ENCODE measurements at places on chromosomes 2 and 18.

- DNase-seq: no peak
These were observed 69.8 kb upstream of the SCN7A start for GRCh38 chr2:166563894-166564293.

- DNase-seq: no peak
These were observed 27.7 kb upstream of the KDM3A start for GRCh38 chr2:86413296-86414094.

DNA sequence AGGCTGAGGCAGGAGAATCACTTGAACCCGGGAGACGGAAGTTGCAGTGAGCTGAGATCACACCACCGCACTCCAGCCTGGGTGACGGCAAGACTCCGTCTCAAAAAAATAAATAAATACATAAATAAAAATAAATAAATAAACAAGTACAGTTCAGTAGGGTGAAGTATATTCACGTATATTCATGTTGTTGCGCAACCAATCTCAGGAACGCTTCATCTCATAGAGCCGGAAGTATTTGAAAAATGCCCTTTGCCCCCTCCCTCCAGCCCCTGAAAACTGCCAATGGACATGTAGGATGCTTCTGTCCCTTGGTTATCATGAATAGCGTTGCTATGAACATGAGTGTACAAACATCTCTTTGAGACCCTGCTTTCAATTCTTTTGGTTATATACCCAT is 132.0 kb downstream of the DTNB start:
- DNase-seq: no peak

- DNase-seq: no peak
These were observed 71.9 kb downstream of the RNF152 start for GRCh38 chr18:61820882-61821281.

- no peak for DNase-seq
These were observed 7.5 kb downstream of the SH3RF3 start for GRCh38 chr2:109136542-109136941.

- no peak for DNase-seq
These were observed 50.2 kb downstream of the SKA1 start for GRCh38 chr18:50424877-50425690.

DNA sequence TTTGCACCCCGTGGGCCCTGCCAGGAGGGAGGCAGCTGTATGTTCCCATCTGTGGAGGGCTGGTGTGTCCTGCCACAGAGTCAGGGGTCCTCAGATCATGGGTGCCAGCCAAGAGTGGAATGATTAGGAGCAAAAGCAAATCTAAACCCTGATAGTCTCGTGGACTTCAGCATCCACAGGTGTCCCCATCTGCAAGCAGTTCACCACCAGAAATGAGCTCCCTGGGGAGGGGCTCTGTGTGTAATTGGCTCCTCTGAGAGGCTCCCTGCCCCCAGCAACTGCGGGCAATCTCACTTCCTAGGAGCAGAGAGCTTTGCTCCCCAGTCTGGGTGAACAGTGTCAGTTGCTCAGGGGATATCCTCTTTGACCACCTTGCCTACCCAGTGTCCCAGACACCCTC is 78.1 kb downstream of the HNRNPLL start:
- DNase-seq: no peak

- no peak for DNase-seq
These were observed 401.9 kb downstream of the LRP1B start for GRCh38 chr2:141728886-141729285.

GRCh38 chr2:71748227-71748626 is 294.9 kb downstream of the DYSF start:
- DNase-seq: no peak

- DNase-seq: no peak
These were observed 10.8 kb downstream of the FOSL2 start for GRCh38 chr2:28403370-28403956.

DNA sequence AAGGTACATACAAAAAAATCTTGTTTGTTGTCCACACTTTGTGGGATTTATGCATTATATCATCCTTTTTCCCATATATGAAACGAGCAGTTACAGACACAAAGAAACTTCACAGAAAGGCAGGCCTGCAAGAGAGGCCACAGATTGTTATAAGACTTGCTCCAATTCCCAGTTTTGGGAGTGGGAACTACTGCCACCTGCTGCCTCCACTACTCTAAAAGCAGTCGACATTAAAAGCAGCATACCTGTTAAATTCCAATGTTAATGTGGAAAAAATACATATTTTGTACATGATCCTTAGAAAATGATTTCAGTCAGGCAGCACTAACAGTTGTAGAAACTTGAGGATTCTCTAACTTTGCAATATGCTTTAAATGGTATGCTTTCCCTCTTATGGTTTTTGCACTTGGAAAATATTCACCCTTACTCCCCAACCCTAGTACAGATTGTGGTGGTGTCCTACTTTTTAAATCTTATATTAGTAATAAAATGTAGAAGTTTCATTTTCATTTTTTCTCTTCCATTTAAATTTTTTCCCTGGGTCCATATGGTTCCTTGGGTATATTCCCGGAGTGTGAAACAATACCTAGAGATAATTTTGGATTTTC is 37.9 kb downstream of the SLC38A11 start:
- DNase-seq: no peak

- DNase-seq: no peak
These were observed 18.9 kb upstream of the STAT4 start for GRCh38 chr2:191169456-191170300.

DNA sequence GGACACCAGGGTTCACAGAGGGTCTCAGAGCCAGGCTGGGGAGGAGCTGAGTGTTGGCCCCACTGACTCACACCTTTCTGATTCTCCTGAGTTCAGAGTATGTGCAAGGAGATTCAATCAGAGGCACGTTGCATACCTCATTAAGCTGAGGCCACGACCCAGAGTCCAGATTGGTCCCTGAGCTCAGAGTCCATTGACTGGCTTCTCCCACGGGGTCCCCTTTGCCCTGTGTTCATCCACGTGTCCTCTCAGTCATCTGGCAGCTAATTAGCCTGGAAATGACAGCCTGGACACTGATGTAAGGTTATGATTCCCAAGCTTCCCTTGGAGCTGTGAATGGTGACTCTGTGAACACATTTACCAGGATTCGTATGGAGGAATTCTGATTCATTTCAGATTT is 267.2 kb downstream of the SH3BP4 start:
- no peak for DNase-seq

- no peak for DNase-seq
These were observed 34.7 kb upstream of the CDK5R2 start for GRCh38 chr2:218924757-218925156.

- no peak for DNase-seq
These were observed 73.6 kb downstream of the TMEM17 start for GRCh38 chr2:62432407-62432806.

DNA sequence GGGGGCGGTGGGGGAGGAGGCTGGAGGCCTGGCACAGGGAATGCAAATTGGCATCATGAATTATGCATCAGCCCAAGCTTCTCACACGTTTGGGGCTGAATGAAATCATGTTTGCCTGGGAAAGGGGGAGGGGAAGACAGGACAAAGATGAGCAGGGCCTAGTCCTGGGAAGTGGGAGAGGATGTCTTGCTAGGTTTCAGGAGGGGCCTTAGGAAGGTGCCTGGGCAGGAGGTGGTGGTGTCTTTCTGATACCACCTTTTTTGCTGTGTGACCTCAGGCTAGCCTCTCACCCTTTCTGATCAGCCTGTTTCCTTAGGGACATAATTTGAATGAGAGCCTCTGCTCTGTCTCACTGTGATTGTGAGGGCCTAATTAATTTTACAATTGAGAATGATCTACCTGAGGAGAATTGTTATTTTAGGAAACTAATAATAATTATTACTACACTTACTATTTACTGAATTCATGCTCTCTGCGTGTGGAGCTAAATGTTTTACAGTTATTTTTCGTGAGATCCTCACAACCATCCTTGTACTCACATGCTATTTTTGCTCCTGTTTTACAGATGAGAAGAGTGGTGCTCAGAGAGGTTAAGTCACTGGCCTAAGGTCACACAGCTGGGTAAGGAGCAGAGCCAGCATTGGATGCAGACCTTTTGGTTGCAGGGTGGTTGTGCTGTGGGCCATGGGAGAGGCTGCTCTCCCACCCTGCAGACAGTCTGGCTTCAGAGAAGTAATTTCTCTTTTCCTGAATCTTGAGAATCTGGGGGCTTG is 39.6 kb downstream of the INHBB start:
- DNase-seq: no peak

DNA sequence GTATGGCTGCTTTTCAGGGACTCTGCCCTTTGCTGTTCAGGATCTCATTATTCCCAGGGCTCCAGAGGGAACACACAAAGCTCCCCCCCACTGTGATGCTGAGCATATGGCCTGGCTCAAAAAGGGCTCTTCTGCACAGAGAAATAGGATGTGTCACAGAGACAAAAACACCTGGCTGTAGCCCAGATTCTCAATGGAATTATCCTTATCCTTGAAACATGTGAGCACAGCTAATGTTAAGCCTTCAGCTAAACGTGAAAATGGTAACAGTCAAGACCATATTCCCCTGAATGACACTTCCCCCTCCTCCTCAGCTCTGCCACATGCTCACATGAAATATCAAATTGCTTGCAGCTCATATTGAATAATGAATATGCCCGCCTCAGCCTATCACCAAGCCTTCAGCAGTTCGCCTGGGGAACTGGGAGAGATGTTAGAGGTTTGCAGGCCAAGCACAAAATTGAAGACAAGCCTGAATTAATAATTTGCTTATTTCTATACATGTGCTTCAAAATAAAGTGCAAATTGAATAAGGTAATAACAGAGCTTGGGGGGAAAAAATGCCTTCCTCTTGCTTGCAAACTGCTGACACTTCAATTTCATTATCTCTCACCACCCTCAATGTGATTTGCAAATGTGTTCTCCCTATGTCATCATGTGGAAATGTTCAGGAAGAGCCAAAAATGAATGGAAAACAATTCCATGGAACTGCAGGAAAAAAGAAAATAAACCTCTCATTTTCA is 181.0 kb upstream of the HNRNPA3 start:
- no peak for DNase-seq

DNA sequence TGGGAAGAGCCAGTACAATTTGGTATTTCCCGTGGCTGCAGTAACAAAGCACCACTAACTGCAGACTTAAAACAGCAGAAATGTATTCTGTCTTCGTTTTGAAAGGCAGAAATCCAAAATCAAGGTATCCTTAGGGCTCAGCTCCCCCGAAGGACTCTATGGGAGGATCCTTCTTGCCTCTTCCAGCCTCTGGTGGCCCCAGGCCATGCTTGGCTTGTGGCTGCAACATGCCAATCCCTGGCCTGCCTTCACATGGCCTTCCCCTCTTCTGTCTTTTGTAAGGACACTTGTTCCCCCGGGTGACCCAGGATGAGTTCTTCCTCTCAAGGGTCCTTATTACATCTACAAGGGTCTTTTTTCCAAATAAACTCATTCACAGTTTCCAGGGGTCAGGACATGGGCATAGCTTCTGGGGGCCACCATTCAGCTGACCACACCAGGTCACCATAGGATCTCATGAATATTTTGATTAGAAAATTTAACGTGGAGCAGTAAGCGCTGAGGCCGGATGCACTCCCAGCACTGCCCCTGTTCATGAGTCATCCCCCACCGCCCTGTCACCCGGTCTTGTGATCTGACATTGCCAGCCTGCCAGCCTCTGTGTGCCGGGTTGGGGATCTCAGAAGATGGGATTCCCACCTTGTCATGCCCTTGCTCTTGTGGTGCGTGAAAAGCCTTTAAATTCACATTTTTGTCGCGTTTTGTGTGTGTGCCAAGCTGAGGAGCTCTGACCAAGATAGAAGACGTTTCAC is 61.2 kb upstream of the B3GNT7 start:
- DNase-seq: no peak

DNA sequence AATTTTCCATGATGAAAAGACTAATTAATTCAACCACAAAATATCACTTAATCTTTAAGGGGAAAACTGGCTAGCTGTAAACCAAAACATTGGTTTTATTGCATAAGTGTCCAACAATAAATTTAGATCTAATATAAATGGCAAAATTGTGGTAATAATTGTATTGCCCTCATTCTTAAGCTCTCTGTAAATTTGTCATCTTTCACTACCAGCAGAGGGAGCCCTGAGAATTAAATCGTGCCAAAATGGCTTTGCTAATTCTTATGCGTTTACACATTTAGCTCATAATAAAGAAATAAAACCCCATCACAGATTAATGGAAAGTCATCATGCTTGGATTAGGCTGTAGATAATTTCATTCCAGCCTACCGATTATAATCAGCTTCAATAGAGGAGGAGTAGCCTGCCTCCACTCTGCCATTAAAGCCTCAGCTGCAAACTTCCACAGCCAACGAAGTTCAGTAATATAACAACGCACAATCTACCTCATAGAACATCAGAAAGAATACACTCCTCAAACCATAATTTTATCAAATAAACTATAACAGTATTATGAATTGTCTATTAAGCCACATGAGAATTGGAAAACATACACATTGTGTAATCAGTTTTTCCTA is 70.0 kb upstream of the ATP5MC3 start:
- DNase-seq: no peak

GRCh38 chr2:174343343-174343622 is 8.5 kb downstream of the SP9 start:
- no peak for DNase-seq

All from stimulated activated CD4-positive, alpha-beta T cell treated with anti-CD3 and anti-CD28 coated beads, Interleukin-15, amount 100 ng/mL, for 1 hour (primary cell).